RPMI8226 (cell line): ENCODE measurements at places on chromosomes 3 and 15.

DNA sequence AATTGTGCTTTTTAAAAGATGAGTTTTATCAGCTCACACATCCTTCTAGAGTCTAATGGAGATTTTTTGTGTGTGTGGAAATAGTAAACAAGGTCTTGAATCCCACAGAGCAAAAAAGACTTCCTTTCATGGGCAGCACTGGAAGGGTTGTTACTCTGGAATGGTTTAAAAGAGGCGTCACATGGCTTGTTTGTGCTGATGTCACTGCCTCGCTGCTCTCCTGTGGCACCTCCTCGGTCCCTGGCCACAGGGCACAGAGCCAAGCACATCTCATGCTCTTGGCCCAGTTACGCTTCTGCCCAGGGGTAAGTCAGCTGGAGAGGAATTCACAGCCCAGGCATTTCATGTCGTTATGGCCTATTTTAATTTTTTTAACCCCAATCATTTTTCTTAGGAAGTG, 53.2 kb downstream of the PGPEP1L start:
- no peak for DNase-seq

DNA sequence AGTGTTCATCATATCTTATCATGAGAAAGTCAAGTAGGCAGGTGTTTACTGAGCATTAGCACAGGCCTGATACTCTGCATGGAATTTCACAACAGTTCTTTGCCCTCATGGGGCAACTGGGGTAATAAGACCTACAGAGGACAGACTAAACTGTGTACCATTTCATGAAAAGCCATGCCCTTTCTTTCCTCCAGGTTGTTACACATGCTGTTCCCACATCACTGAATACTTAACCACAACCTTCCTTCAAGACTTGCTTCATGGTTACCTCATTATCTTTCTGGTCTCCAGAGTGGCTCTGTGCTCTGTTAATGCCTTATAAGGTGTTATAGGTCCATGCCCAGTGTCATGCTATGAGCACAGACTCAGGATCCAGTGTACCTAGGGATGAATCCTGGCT, 28.2 kb upstream of the RSL24D1 start:
- DNase-seq = no peak

GRCh38 chr3:101433652-101434051, 79.4 kb downstream of the SENP7 start:
- DNase-seq = no peak

DNA sequence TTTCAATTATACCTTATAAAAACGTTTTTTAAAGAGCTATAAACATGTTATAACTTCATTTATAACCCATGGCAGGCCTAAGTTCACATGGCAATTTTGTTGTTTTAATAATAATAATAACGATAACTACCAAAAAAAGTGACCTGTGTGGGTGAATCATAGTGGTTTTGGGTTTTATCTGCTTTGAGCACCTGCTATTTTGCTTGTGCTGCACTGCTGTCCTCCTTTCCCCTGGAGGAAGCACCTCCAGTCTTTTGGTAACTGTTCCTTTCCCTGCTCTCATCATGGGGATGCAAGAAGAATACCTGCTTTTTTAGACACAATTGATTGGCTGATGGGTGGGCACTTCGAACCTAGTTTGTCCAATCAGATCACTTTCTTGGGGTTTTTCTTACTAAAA, 388.0 kb upstream of the TBL1XR1 start:
- no peak for DNase-seq

DNA sequence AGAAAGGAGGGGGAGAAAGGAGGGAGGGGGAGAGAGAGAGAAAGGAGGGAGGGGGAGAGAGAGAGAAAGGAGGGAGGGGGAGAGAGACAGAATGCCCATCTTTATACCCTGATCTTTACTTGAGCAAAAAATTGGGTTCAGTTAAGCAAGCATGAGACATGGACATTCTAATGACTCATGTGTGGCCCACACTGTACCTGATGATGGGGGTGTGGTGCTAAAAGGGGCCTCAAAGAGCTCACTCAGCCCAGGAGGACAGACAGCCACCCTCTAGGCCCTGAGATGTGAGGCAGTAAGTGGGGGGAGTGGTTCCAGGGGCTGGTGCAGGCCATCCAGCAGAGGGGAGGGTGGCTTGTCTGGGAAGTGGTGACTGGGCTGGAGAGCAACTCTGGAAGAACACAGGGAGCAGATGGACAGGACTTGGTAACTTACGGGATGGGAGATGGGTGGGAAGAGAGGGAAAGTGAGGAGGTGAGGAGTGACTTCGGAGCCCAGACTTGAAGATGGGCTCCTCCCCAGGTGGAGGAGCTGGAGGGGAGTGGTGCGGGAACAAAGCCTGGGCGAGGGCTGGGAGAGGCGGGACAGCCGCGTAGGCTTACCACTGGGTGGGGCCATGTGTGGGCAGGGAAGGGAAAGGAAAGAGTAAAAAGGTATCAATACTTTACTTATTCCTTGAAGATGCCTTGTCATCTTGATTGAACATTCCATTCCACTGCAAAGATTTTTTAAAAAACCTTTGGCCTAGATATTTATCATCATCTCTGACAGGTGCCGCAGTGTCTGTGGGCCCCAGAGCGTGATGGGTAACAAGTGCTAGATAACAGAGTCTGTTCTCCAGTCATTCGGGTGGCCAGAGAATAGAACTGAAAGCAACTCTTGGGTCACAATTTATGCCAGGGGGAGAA, 32.3 kb downstream of the TSPAN3 start:
- no peak for DNase-seq

DNA sequence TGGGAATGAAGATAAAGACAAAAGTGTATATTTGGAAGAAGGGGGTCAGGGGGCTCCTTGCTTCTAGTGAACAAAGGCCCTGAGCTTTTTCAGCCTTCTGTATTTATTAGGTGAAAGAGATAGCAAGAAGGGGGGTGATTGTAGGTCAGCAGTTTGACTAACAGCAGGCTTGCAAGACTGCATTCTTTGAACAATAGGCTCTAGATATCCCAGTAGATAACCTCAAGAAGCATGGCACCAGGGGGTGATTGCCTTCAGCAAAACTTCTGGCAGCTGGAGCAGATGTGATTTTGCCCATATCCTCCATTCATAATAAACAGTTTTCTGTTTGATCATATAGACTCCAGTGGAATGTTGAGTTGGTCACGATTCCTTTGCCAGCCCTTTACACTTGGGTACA, 31.7 kb upstream of the GOLIM4 start:
- DNase-seq = no peak

DNA sequence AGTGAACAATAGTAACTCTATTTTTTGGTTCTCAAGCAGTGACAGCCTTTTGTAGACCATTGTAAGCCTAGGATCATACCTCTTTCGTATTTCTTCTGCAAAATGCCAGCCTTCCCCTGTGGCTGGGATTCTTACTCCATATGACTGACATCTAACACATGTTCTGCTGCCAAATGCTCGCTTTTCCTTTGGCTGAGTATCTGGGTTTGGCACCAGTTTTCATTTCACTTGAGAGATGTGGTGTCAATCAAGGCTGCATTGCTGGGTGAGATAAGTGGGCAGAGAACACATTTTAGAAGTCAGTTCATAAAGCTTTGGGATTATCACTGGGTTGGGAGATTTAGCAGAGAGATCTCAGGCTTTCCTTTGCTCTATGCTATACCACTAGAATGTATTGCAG, 514.7 kb upstream of the SGO1 start:
- DNase-seq = no peak

DNA sequence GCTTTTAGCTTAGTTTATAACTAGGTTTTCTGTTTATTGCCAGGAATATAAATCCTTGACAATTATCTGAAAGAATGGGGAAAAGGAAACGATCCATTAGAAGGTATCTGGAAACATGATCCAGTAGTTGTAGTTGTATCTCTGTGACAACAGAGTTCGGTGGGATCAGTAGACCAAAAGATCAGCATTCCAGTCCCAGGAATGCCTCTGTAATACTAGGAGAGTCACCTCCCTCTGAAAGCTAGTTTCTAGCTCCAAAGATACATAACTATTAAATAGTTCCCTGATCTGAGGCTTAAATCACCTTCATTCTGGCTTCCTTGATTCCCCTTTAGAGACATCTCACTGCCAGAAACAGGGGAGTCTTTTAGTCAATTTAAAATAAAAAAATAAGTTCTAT, 34.1 kb downstream of the MB21D2 start:
- no peak for DNase-seq

DNA sequence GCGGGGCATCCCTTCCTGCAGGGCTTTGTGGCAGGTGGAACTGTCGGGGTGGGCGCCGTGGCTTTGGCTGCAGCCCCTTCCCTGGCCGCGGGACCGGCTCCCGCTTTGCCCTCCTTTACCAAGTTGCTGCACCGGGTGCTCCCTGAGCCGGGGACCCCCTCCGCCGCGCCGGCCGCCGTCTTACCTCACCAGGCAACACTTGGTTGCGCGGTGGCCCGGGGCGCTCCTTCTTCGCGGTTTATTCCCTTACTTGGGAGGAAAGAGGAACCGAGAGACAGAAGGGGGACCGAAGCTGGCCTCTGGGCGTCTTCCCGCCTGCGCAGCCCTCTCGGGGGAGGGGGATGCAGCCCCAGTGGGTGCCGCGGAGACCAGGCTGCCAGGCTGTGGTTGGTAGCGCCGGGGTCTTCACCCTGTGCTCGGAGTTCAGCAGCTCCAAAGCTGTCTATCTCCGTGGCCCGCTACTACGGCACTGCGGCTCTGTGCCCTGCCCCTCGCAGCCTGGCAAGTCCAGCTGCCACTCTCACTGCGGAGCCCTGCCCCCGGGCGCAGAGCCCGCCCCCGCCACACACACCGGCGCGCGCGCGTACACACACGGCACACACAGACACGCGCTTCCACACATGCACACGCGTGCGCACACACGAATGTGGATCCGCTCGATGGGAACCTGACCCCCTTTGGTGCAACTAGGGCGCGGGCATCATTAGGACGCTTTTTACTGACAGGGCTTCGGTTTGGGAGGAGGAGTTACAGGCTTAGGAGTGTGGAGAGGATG, at the start of gene DGKG:
Gene DGKG (minus strand): TSS at position 473 of the 775 bp plus-strand sequence. CDS start 41,775 bp downstream, outside the sequence.
- peak; percentile 79 for DNase-seq

DNA sequence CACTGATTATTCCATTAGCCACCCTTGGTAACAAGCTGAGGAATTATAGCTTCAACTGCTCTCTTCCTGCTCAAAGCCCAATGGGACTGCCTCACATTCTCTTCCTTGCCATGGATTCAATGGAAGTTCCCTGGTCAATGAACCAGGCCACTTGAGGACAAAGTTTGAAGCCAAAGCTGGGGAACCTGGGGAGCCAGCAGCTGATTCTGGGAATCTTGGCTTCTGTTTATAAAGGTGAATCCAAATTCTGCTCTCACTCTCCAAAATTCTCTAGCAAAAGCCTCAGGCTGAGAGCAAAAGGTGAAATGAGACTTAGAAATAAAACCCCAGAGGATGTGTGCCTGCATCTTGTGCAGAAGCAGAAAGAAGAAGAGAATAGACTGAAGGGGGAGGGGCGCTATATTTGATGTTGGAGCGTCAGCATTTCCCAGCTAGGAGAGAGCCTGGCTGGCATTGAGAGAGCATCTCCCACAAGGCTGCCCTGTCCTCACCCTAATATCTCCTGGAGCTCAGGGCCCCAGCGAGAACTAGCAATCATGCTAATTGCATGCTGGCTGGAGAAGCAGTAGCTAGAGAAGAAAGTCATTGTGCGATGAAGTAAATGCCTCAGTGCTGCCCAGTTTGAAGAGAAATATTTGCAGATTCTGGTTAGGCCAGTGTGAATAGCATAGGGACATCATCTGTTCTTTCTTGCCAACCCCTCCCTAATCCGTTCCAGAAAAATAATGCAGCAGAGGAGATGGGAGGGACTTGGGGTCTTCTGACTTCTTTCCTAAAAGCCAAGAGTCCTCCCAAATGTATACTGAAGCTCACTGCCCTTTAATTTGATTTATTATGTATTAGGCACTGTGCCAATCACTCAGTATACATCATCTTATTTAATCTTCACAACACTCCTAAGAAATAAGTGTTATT, 34.9 kb upstream of the GAP43 start:
- no peak for DNase-seq

DNA sequence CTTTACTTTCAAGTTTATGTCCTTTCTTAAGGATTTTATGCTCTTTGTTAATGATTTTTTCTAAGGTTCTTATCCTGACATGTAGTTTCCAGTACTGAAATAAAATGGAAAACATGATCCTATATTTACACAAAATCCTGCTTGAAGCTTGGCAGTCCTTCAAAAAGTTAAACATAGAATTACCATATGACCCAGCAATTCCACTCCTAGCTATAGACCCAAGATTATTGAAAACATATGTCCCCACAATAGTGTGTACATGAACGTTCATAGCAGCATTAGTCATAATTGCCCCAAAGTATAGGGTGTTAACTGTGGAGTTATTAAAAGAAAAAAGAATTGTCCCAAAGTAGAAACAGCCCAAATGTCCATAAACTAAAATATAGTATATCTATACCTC, 33.2 kb downstream of the ITGB5 start:
- DNase-seq = no peak

GRCh38 chr15:39403640-39404117, 177.2 kb upstream of the THBS1 start:
- no peak for DNase-seq

DNA sequence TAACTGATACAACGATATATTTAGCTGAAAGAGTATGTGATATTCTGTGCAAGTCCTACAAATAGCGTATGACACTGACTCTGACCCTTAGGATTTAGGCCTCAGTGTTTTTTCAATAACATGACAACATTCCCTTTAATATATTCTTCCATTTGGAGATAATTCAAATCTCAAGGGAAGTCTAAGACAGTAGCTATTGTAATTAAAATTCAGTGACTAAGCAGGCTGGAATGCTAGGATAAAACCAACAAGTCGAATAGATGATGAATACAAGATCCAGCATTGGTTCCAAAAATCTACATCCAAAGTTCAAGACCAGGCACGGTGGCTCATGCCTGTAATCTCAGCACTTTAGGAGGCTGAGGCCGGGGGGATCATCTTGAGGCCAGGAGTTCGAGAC, 56.2 kb downstream of the QTRT2 start:
- no peak for DNase-seq

DNA sequence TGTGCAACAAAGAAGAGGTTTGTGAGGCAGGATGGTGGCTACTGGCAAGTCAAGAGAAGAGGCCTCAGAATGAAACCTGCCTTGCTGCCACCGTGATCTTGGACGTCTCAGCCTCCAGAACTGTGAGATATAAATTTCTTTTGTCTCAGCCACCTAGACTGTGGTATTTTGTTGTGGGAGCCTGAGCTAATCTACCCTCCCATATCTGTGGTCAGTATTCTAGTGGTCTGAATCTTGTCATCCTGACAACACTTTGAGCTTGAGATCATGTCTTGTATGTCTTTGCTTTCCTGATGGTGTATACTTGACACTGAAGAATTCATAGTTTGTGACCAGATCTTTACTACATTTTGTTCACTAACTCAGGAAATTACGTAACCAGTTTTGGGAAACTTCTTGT, 240.6 kb upstream of the GOLIM4 start:
- no peak for DNase-seq

DNA sequence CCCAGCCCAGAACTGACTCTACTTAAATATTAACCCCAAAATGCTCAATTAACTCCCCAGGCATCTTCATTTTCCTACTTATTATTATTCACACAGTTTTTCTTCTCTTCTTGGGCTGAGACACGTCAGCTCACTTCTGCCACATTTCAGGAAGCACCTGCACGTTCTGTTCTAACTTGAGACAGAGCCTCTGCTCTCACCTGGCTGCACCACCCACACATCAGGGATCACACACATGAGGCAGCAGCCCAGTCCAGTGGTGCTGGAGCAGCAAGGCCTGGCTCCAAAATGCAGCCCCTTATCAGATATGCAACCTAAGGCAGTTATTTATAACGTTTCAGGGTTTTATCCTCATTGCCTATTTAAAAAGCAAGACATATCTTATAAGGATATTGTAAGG, 127.5 kb downstream of the OSBPL10 start:
- DNase-seq = peak; percentile 86

- no peak for DNase-seq
Observed at GRCh38 chr3:181565416-181565815, 146.3 kb upstream of the SOX2 start.
